ENCODE measurements at places on chromosomes 7 and 10. TPM values are rescaled to one million over a fixed set of nuclear protein-coding genes. Genes with fewer than 3 reads are reported as not detected.

DNA sequence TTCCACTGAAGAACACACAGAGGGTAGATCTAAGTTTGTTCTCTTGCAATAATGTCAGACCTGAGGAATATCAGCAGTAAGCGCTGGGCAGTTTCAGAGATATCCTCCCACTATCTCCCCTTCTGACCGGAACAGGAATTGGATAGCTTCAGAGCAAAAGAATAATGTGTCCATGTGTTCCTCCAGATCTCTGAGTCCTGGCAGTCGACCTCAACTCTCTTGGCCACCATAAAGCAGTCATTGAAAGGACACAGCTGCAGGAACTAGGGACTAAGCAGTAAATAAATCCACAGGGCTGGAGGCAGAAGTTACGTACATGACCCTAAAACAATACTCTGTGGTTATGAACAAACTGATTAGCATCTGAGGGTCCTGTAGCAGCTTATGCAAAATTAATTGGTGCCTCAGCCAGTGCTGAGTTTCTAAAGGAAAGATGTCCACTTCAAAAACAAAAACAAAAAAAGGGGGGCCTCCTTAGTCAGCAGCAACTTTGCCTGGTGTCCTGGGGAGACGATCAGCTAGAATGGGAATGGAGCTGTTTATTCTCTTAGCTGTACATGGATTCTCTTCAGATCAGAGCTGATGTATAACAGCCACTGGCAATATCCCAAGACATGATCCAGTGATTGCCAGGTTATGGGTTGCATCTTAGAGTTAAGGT is 6.4 kb upstream of the PRTFDC1 start:
- no peak for DNase-seq

DNA sequence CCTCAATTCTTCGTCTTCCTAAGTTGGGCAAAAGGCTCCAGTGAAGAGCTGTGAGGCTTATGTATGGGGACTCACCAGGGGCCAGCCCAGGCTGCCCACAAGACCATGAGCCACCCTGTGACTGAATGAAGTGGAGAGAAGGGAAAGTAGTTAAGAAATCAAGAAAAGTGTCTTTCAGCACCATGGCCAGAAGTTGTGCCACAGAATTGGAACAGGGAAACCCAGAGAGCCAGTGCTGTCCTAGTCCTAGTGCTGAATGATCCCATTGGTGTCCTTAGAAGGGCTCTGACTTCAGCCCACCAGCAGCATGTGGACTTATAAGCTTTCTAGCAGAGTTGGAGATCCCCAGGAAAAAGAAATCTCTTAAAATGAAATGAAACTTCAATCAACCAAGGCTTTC is 37.0 kb upstream of the CCSER2 start:
- DNase-seq = no peak

- no peak for DNase-seq
Measured at GRCh38 chr7:32158751-32159745, 88.8 kb upstream of the PDE1C start.

DNA sequence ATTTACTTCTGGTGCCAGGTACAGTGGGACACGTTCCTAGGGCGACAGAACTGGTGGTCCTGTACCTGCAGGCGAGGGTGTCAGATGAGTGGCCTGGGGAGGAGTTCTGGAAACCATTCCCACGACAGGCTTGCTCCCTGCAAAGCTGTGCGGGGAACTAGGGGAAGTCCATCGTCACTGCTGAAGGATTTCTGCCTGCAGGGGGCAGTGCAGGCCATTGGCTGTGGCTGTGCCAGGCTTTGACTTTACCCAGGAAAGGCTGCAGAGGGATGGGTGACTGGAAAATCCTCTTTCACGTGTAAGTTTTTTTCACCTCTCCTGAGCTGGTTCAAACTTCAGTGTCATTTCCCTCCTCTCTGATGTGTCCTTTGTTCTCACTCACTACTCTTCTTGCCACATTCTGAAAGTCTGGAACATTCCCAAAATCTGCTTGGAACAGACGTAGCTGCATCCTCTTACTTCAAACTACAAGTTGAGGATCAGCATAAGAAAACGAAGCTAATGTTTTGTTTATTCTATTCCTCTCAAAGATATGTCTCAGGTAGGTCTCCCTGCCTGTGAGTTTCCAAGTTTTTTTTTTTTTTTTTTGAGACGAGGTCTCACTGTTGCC is 126.5 kb downstream of the SH2D4B start:
- DNase-seq = no peak

GRCh38 chr7:2529161-2530070 is 9.8 kb downstream of the LFNG start:
- no peak for DNase-seq

DNA sequence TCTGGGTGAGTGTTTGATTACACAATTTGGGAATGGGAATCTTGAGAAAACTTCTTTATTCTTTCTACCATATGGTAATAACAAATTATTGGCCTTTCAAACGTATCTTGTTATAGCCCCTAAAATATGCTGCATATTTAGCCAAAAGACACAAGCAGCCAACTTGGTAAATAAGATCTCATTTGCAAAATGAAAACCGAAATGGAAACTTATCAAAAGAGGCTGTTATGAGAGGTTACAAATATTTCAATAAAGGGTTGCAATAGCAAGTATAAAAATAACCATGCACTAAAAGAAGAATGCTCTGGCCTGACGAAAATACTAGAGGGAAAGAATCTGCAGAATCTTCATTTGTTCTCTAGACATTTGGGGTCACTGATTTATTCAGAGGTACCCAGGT is 259.5 kb upstream of the LRRN3 start:
- no peak for DNase-seq

- DNase-seq = no peak
Measured at GRCh38 chr7:105003275-105003674, 10.7 kb upstream of the KMT2E start.

GRCh38 chr7:128869138-128869943 is 6.7 kb downstream of the ATP6V1F start:
- DNase-seq = no peak

GRCh38 chr7:47651355-47652317 is 69.7 kb upstream of the TNS3 start:
- DNase-seq = no peak

- no peak for DNase-seq
Measured at GRCh38 chr7:142753366-142753765, 4.1 kb downstream of the PRSS1 start.

DNA sequence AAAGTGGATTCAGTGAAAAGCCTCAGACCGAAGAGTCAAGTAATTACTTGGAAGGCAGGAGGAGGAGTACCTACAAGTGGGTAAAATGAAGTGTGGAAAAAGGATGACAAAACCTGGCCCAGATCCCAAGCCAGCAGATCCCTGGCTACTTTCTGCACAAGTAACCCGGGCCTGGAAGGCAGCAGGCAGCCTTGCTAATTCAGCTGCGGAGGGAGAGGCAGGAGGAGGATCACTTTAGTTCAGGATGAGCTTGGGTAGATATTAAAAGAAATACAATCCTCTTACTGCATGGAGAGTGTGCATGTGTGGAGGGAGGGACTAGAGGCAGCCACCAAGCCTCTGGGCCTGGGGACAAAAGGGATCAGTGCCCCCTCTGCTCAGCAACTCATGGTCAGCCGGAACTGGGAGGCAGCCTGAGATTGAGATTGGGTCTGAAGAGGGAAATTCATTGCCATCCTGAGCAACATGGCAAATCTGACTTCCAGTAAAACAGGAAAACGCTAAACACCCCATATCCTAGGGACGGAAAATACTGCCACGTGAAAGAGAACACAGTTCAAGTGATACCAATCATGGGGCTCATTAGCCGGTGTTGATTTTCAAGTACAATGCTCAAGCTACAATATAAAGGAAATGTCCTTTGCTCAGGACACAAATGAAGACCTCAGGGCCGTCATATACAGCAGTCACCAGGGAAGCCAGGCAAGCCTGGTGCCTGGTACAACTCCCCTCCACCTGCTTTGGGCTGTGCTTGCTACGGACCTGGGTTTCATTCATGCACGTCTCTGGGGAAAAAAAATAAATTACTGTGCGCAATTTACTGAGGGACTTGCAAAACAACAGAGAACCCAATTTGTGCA is 1.3 kb downstream of the AMPH start:
- no peak for DNase-seq

- no peak for DNase-seq
Measured at GRCh38 chr7:11437994-11438393, 394.0 kb downstream of the THSD7A start.

DNA sequence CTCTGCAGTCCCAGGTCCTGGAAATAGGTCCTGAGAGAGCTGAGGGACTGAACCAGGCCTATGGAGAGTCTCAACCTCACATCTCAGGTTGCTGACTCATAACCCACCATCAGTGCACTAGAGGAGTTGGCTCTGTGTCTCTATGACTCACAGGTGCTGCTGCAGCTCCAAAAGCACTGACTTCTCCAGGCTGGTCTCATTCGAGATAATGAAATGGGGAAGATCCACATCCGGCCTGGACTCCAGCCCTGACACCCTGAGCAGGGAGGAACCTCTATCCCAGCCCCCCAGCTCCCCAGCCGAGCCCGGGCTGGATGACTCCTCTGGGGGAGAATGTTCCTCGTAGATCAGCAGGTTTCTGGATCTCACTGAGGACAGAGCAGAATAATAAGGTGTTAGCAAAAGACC is 35.5 kb upstream of the DGKI start:
- DNase-seq = no peak

GRCh38 chr10:7334642-7334964 is 76.2 kb downstream of the SFMBT2 start:
- DNase-seq = peak; percentile 68

GRCh38 chr10:131179361-131179760 is 132.2 kb downstream of the TCERG1L start:
- DNase-seq = no peak

DNA sequence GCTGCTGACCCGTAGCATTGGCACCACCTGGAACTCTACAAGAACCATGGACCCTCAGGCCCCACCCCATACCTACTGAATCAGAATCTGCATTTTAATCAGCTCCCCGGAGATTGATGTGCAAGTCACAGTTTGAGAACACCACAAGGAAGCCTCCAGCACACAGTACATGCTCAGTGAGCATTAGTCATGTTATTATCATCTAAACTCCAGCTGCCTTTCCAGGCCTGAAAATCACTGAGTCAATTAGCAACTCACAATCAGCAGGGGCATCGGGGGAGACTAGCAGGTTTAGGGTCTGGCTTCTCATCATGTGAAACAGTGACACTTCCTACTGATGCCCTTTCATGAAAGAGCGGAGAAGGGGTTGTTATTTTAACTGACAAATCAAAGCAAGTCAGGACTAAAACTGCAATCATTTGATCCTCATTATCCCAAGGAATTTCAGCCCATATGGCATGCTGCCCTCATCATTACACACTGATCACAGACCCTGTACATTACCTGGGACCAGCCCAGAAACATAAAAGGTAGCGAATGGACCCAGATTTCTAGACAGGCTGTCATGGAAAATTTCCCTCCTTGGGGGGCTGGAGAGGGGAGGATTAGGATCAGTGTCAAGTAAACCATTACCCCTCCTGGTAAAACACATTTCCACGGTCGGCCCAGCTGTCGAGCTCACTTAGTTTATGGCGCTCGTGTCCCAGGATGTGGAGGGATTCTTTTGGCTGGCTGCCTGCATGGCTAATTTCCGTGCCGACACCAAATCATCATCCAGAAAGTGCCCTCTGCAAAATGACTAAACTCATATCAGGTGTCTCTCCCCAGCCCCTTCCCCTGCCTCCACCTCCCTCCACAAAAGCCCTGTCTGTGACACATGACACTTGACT is 122.8 kb downstream of the PRLHR start:
- DNase-seq = no peak

GRCh38 chr7:1489336-1489735 is 14.9 kb downstream of the INTS1 start:
- DNase-seq = no peak

- DNase-seq = no peak
Measured at GRCh38 chr10:125123476-125124114, 36.8 kb downstream of the CTBP2 start.

DNA sequence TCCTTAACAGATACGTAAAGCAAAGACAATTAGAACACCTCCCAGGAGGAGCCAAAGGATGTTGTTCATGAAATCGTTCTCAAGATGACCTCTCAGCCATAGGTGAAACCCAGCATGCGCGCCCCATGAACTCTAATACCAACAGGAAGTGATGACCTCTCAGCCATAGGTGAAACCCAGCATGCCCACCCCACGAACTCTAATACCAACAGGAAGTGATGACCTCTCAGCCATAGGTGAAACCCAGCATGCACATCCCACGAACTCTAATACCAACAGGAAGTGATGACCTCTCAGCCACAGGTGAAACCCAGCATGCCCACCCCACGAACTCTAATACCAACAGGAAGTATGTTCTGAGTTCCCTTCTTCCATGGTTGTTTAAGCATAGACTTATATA is 205.2 kb upstream of the ADARB2 start:
- DNase-seq = no peak

DNA sequence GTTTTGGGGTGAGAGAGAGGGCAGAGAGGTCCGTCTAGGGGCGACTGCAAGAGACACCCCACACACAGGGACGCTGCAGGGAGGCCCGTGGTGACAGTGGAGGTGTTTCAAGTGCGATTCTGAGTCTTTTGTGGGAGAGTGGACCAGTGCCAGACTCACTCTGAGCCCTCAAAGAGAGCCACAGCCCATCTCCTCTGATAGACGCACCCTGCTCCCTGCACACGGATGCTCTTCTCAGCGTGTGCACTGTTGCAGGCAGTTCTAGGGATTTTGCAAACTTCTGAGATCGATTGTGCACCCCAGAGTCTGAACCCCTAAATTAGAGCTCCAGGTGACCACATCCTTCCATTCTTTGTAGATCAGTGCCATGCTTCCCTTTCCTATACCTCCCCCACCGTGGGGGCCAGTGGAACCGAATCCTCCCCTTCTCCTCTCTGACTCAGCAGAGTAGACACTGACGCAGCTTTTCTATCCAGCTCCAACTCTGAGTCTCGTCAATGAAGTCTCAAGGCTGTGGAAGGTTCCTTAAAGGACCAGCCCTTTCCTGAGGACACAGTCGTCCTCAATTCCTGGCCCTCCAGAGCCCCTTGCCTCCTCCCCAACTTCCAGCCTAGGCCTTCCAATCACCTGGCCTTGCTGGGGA is 83.8 kb downstream of the TMEM130 start:
- DNase-seq = no peak

- no peak for DNase-seq
Measured at GRCh38 chr7:100426516-100426915, 2.0 kb downstream of the ZCWPW1 start.

Gene CFAP43
- total RNA-seq = 0.06 TPM

Gene CHAT
- total RNA-seq = not detected

Gene LRRC4
- total RNA-seq = 6.5 TPM

Gene INHBA
- 1.00 TPM for total RNA-seq

Gene AUTS2
- 28.1 TPM for total RNA-seq

Gene MAPK8
- 30.3 TPM for total RNA-seq

Gene WDFY4
- 10.1 TPM for total RNA-seq

Gene PDE1C
- total RNA-seq = 2.2 TPM

Gene CALN1
- not detected for total RNA-seq

Gene ANKRD22
- total RNA-seq = 0.80 TPM

Gene GRM3
- not detected for total RNA-seq

Gene ZNF736
- total RNA-seq = 11.6 TPM

Gene CPN1
- total RNA-seq = not detected

Gene PRKCQ
- total RNA-seq = 0.35 TPM

Gene CD36
- total RNA-seq = 2,225 TPM

Gene PTPRN2
- 2.6 TPM for total RNA-seq

Gene INA
- total RNA-seq = not detected

Gene OTUD1
- total RNA-seq = 13.8 TPM

All from mesenteric fat pad (tissue), 1 donor.